ENCODE measurements at places on chromosomes 2 and 18.

- DNase-seq = no peak
Measured at GRCh38 chr2:75098856-75099255, 100.5 kb downstream of the TACR1 start.

DNA sequence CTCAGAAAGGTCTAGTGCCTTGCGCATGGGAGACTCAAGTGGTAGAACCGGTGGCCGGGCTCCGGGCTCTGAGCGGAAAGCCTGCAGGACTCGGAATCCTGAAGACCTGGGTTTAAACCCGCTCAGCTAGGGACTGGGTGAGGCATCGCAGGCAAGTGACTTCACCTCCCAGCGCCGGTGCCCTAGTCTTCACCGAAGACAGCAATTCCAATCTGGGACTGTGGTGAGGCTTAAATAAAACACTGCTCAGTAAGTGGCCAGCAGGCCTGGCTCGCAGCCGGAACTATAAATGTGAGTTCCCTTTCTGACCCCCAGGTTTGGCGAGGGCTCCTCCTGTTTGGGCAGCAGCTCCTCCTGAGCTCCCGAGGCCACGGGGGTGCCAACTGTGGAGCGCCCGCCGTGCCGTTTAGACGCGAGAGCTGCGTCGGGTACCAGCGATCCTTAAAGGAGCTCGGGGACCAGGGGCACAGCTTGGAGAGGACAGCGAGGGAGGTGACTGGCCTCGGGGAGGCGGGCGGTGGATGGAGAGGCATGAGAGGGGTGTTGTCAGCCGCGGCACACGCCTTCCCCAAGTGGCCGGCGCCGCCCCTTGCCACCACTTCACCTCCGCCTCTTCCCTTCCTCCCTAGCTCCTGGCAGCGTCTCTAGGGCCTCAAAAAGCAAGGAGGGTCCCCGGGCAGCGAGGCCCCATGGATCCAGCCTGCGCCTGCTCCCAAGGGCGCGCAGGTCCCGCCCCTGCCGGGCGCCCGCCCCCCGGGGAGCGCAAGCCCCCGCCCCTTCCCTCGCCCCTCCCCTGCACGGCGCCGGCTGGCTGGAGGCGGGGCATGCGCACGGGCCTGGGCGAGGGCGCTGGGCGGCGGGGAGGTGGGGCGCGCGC is 757 bp upstream of the MTCL1 start:
- no peak for DNase-seq

GRCh38 chr18:11124054-11124453 is 25.3 kb downstream of the PIEZO2 start:
- no peak for DNase-seq

DNA sequence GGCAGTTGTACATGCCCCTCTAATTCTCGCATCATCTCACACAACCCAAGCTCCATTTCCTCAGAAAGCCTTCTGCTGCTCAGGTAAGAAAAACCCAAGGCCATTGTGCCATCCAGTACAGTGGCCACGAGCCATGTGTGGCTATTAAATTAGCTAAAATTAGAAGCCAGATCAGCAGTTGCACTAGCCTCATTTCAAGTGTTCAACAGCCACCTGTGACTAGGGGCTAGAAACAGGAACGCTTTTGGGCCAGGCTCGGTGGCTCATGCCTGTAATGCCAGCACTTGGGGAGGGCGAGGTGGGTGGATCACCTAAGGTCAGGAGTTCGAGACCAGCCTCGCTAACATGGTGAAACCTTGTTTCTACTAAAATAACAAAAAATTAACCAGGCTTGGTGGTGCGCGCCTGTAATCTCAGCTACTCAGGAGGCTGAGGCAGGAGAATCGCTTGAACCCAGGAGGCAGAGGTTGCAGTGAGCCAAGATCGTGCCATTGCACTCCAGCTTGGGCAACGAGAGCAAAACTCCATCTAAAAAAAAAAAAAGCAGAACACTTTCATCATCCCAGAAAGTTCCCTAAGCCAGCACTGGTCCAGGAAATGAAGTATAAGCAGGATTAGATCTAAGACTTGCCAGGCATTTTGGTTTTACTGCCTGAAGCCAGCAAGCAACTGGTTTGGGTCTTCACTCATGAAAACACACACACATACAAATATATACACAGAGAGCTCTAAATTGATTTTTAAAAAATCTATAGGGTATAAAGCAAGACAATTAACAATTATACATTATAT is 35.7 kb downstream of the ATP8B1 start:
- no peak for DNase-seq

DNA sequence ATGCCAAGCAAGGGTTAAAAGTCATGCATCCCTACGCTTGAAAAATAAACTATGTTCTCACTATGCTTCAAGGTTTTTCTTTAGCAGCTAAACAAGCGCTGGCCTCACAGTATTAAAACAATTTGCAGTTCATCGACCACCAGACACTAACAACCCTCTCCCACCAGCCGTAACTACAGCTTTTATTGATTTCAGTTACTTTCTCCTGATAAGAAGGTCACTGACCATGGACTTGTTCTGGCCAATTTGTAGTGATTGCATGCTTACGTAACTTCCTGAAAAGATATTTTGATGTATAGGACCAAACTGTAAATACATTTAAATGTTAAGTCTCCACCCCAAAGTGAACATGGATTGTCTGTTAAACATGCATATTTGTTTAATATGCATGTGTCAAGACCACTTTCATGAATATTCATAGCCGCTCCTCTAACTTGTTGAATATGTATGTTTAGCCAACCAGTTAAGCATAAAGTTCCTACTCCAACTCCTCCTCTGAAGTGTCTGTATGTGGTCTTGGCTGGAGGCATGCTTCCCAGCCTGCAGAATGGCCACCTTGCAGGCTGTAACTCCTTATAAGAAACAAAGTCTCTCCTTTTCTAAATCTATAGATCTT is 1.7 kb upstream of the THOC1 start:
- DNase-seq = no peak

DNA sequence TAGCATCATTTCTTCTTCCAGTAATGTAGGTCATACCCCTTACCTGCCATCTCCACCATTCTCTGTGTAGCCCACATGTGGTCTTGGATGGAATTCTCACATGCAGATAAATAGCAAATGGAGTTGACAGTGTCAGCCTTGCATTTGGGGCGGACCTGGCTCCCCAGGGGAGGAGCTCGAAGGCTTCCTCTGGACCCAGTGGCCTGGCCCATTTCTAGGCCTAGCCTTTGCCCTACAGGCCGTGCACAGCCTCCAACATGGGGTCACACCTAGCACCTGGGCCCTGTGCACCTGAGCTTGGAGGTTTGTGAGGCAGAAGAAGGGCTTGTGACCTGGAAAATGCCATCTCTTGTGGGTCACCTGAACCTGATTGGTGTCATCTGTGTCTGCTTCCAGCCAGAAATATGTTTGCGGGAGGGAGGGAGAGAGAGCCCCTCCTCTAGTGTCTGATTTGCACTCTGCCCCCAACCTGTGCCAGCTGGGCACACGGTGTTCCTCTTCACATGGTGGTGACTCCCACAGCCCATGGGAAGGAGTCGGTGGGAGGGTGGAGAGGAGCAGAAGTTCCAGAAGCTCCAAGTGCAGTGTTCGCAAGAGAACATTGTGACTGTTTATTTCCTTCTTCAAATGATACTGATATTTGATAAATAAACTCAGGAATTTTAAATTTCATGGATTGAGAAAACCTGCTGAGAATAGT is 33.0 kb downstream of the ITGB1BP1 start:
- DNase-seq = no peak

DNA sequence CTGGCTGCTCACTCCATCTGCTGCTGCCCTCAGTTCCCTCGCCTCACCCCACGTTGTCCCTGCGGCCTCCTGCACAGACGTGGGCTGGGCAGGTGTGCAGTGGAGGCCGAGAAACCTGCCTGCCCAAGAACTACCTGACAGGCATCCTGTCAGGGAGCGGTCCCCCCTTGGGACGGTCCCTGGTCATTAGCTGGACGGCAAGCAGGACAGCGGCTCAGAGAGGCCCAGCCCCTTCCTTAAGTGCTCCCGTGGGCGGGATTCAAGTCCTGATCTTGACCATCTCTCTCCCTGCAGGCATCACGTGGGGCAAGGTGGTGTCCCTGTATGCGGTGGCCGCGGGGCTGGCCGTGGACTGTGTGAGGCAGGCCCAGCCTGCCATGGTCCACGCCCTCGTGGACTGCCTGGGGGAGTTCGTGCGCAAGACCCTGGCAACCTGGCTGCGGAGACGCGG is 11.3 kb downstream of the BOK start:
- no peak for DNase-seq

- no peak for DNase-seq
Measured at GRCh38 chr2:72004201-72004915, 143.3 kb downstream of the CYP26B1 start.

GRCh38 chr2:239433777-239434403 is 33.1 kb upstream of the HDAC4 start:
- no peak for DNase-seq

- no peak for DNase-seq
Measured at GRCh38 chr2:199490049-199490448, 32.3 kb upstream of the SATB2 start.

DNA sequence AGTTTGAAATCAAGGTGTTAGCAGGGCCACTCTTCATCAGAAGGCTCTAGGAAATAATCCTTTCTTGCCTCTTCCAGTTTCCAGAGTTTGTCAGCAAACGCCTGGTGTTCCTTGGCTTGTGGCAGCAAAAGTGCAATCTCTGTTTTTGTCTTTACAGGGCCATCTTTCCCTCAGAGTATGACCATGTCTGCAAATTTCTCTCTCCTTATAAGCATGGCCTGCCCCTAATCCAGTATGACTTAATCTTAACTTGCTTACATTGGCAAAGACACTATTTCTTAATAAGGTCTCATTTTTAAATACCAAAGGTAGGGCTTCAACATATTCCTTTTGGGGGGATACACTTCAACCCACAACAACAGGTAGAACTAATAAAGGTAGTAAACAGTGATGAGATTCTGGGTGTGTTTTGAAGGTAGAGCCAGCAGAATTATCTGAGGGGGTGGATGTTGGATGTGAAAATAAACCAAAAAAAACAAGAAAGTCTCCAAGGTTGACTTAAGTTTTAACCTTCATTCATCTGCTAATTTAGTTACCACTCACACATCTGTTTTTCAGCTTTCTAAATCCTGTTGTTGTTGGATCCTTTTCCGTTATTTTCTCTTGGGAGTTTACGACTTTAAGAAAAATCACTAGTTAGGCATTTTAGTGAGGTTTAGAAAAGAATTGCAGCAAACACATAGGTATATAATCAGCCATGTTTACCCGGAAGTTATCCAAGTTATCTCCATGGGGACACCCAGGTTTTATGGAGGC is 234.4 kb upstream of the FIGN start:
- no peak for DNase-seq

DNA sequence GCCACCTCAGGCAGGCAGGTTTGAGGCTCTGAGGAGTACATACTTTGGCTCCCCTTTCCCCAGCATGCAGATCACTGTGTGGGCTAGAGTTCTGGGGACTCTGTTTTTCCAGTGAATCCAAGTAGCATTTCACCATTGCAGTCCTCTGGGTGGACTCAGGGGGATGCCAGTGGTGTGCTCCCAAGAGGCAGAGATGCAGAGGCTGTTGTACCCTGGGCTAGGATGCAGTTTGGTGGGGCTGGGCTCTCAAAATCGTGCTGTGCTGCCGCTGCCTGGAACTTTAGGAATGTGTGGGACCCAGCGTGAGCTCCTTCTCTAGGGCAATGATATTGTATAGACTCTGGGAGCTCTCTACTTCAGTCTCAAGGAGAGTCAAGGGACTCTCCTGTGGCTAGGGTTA is 104.9 kb downstream of the MYO3B start:
- DNase-seq = no peak

DNA sequence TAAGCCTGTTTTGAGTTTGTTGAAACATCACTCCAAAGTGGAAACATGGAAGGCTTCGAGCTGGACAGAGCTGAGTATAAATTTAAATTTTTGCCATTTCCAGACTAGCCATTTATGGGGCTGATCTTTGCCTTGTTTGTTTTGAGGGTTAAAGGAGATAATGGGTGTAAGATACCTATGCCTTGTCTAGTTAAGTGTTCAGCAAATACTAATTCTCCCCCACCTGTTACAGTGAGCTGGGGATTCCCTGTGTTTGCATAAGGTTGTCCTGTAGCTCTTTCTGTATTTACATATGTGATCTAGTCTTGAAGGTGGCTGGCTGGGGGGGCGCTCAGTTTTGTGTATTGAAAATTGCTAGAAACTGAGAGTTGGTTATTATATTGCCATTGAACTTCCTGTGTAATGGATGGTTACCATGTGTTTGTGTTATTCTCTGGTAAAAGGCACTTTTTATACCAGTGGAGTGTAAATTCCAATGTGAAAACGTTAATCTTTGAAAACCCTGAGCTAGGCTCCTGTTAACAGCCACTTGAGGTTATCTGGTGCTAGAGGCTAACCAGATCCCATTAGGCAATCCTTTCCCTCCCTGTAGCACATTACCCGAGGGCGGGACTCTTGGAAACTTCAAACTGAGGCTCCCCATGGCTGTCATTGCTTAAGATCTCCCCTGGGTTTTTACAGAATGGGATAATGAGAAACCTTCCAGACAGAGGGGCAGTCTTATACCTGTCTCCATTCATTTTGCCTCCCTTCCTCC is 26.7 kb downstream of the TANC1 start:
- no peak for DNase-seq

DNA sequence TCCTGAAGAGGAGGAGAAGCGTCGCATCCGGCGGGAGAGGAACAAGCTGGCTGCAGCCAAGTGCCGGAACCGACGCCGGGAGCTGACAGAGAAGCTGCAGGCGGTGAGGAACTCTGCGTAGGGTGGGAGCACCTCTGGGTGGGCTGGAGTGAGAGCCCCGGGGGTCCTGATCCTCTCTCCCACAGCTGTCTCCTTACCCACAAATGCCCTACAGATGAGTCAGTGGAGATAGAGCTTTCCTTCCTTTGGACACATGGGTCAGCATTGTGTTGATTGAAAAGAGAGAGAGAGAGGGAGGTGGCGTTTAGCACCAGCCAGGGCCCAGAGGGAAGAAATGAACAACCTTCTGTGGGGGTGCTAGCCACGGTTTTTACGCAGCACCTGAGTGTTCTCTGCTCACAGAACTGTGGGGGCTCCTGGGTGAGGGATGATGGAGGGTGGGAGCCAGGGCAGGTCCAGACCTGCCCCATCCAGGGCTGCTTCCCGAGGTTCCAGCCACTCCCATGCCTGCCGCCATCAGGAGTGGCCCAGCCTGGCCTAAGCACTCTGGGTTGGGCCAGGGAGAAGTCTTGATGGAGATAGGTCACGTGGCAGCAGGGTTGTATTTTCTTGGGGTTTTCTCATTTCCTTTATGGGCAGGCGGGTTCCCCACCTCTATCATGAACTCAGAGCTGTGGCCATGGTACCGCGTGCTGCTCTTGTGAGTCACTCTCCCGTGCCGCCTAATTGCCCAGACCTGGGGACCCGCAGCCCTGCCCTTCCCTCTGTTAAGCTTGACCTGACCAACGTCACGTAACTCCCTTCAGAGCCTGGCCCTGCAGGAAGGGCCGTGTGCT is 16.3 kb downstream of the FOSL2 start:
- DNase-seq = no peak

- no peak for DNase-seq
Measured at GRCh38 chr2:168904358-168904757, 3.3 kb downstream of the G6PC2 start.
